ENCODE measurements at places on chromosomes 12 and 14. TPM values are rescaled to one million over a fixed set of nuclear protein-coding genes. Genes with fewer than 3 reads are reported as not detected.

DNA sequence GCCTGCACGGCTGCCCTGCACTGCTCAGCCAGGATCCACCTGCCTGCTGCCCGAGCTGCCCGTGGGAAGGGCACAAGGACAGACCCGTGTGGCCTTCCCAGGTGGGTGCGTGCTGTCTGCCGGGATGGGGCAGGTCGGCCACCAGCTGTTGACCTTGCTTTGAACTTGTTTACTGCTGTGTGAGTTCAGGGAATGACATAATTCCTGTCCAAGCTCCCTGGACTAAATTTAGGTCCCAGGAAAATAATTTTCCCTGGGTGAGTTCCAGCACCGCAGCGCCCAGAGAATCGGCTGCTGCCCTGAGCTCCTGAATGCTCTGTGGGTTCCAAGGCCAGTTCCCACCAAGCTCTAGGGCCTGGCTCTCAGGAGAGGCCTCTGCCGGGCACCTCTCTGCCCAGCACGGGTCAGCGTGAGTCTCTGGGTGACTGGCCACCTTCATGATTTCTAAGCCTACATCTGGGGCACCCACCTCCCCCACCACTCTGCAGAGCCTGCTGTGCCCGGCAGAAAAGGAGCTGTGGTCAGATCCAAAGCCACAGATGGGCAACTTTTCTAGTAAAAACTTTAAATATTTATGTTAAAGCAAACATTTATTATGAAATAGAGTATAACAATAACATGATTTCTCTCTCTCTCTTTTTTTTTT, 27.2 kb upstream of the MLXIP start:
- peak overlapping the region; percentile 79 for H3K27ac ChIP-seq
- peaks cover 37% of the 10 kb centered on the region for H3K4me1 ChIP-seq
- H3K36me3 ChIP-seq = peaks cover 26% of the 10 kb centered on the region
- no peak overlapping the region for H3K4me3 ChIP-seq

Gene CLEC4E
- 0.71 TPM for total RNA-seq

Gene MOAP1
- 54.3 TPM for total RNA-seq

- H3K27ac ChIP-seq = no peak overlapping the region
- no peak overlapping the region for H3K4me3 ChIP-seq
- no peaks in the 10 kb centered on the region for H3K4me1 ChIP-seq
- H3K36me3 ChIP-seq = no peaks in the 10 kb centered on the region
- no peak for DNase-seq
Observed at GRCh38 chr14:52299692-52300278, 14.3 kb upstream of the PTGER2 start.

DNA sequence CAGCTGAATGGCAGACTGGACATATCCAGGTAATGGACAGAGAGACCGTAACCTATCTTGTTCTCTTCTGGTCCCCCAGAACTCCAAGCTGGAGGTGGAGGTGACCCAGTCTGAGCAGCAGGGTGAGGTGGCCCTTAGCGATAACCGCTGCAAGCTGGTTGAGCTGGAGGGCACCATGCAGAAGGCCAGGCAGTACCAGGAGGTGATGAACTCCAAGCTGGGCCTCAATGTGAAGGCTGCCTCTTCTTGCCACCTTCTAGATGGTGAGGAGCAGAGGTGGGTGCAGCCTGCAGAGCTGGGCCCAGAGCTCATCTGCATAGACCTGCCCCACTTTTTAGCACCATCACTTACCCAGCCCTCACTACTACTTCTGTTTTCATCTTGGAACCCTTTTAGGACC, 7.2 kb upstream of the KRT86 start:
- DNase-seq = no peak
- H3K36me3 ChIP-seq = no peaks in the 10 kb centered on the region
- H3K4me1 ChIP-seq = no peaks in the 10 kb centered on the region
- no peak overlapping the region for H3K27ac ChIP-seq
- no peak overlapping the region for H3K4me3 ChIP-seq

All from esophagus muscularis mucosa (tissue), 4 donors.